HTR-8/SVneo (cell line): ENCODE measurements at places on chromosomes 16 and 17.

- DNase-seq: no peak
These were observed 7.5 kb downstream of the GINS2 start for GRCh38 chr16:85681255-85681654.

DNA sequence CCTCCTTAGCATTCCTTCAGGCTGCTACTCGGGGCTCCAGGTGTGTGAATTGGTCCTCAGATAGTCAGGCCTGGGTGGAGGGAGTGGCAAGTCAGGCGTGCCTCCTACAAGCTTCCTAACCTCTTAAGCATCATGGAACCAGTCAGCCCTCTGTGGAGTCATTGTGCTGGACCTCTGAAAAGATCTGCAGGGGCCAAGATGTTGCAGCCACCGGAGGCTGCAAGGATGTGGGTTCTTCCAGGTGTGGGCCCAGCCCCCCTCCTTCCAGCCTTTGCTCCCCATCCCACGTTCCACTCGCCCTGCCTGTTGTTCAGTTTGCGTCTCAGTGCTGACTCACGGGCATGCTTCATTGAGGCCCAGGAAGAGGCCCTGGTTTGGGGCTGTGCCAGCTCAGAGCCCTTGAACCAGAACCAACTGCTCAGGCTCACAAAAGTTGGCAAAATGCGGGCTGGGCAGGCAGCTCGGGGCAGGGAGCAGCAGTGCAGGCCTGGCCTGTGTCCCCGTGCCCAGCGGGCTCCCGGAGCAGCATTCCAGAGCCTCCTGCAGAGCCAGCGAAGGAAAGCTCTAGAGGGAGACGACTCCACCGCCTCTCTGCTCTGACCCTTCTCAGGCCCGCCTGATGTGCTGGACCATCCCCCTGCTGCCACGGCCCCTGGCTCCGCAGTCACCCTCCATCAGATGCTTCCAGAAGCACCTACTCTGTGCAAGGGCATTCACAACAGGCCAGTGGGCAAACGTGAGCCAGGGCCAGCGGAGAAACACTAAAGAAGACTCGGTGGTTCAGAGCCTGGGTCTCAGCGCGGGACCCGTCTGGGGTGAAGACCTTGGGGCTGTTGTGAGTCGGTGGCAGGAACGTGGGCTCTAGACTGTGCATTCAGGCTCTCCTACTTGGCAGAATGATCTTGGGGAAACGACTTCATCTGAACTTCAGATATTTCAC is 7.5 kb downstream of the LDHD start:
- DNase-seq: peak; percentile 91

DNA sequence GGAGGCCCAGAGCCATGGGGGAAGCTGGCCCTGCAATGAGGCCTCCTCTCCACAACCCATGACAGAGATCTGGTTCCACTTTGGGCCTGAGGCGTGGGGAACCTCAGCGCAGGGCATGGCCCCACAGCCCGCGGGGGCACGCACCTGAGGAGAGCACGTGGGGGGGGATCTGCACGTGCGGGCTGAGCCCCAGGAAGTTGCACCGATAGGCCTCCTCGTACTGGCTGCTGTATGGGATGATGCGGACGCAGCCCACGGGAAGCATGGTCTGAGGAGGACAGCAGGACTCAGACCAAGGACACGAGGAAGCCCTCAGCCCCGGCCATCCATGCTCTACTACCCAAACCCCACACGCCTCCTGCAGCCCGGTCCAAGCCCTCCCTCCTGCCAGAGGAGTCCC is 10.1 kb upstream of the PLD6 start:
- no peak for DNase-seq

- no peak for DNase-seq
These were observed 228.2 kb upstream of the GSE1 start for GRCh38 chr16:85384833-85385462.

- DNase-seq: no peak
These were observed 14.2 kb downstream of the LDAF1 start for GRCh38 chr16:21172650-21173049.

DNA sequence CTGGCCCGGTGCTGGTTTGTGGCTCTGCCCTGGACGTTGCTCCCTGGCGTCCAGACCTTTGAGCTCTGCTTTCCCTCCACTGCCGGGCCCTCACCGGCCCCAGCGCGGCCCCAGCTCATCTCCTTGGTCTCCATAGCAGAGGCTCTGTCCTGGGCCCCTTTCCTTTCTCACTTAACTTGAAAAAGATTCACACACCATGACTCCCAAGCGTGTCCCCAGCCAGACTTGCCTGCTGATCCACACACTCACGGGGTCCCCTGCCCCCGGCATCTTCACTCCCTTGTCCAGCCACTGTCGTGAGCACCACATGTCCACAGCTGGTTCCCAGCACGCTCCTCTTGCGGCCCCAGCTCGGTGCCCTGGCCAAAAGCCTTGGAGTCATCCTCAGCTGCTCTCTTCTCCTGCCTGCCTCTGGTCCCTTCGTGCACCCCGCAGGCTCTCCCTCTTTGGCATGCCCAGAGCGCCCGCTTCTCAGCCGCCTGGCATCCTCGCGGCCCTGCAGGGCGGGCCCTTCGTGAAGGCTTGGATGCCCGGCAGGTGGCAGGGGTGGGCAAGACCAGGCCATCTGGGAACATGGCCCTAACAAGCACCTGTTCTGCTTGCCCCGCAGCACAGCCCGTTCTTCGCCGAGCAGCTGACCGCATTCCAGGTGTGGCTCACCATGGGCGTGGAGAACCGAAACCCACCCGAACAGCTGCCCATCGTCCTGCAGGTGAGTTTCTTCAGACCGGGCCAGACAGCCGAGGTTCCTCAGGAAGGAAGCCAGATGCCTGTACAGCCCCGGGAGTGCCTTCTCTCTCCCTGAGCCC is 145.6 kb upstream of the CHMP6 start:
- no peak for DNase-seq

DNA sequence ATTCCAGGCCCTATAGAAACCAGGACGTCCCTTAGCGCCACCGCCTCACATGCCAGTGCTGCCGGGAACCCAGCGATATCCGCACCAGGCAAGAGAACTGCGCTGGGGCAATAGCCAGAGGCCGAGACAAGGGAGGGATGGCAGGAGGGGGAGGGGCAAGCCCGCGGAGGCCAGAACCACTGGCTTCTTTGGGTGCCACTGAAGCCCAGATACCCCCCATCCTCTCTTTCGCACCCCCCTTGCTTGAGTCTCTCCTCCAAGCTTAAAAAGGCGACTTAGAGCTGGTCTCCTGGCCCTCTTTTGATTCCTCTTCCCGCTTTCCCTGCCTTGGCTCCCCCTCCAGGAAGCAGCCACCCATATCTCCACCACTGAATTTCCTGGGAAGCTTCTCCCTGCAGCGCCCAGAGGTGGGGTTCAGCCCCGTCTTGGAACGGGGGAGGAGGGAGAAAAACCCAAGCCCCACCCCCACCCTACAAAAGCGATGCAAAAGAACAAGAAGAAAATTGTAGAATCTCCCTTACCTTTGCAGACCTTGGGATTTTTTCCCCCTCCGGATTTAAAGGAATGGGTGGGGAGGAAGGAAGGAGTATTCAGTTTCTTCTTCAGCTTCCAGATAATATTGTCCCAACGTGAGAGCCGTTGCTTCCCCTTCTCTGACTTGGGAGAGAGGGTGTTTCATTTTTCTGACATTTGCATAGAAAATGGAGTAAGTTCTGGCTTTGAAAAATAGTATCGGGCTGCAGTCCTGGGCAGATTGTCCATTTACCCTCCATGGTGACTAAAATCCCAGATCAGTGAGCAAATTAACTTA is 622 bp downstream of the HOXB6 start:
- DNase-seq: peak; percentile 82

DNA sequence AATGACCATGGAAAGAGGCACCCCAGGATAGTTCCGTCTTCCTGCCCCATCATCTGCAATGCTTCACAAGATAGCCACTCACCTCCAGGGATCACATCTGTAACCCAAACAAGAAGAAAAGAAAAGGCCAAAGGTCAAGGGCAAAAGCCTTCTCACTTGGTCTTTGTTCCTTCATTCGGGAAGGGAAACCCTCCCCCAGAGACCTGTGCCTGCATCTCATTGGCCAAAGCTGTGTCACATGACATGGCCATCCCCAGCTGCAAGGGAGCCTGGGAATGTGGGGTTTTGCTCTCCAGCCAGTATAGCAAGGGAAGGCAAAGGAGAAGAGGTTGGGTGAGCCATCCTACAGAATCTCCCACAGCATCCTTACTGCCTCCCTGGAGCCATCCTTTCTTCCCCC is 47.9 kb downstream of the NOL11 start:
- DNase-seq: no peak

- DNase-seq: peak; percentile 60
These were observed 13.3 kb downstream of the JUP start for GRCh38 chr17:41773190-41773588.

GRCh38 chr17:79986411-79987186 is 49.1 kb downstream of the TBC1D16 start:
- DNase-seq: no peak

DNA sequence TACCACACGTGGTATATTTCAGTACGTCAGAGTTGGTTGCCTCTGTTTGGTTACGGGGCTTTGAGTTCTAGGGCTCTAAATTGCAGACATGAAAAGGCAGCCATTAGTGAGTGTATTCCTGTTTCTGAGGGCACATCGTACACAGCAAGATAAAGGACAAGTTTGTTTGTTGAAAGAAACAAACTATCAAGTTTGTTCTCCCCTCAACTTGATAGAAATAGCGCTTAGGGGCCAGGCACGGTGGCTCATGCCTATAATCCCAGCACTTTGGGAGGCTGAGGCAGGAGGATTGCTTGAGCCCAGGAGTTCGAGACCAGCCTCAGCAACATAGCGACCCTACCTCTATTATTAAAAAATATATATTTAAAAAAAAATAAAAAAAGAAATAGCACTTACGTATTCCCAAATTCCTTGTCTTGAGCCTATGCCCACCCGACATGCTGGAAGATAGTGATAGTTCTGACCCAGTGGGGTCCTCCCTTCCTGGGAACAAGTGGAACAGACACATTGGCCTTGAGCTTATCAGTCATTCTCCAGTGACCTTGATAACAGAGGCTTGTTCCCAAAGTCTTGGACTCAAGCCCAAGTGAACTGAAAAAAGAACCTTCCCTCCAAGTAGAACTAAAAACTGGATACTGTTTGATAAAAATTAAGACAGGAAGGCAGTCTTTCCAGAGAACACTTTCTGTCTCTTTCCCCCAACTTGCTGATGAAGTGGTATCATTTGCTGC is 139.9 kb upstream of the CACNG3 start:
- no peak for DNase-seq

- no peak for DNase-seq
These were observed 2.1 kb upstream of the NHERF1 start for GRCh38 chr17:74746376-74746775.

DNA sequence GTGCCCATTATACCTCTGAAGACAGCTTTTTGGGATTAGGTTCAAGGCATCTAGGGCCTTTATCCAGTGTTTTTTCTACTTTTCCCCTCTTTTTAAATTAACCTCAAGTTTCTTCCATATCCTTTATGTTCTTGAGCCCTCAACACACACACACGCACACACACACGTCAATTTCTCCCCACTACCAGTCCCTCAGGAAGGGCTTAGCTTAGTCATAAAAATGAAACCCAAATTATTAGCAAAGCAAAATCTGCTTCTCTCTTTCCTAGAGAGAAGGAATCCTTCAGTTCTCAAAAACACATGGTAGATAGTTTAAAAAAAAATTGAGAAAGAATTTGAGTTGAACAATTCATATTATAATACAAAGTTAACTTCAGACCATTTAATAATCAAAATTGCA is 401.1 kb downstream of the XYLT1 start:
- DNase-seq: no peak
